AG04450 (cell line): ENCODE measurements at places on chromosomes 12 and 14.
A peak's percentile ranks its signal among the peaks of the same experiment; 100 is the strongest.

GRCh38 chr12:63849106-63849620 is 4.7 kb downstream of the SRGAP1 start:
- no peak for DNase-seq

DNA sequence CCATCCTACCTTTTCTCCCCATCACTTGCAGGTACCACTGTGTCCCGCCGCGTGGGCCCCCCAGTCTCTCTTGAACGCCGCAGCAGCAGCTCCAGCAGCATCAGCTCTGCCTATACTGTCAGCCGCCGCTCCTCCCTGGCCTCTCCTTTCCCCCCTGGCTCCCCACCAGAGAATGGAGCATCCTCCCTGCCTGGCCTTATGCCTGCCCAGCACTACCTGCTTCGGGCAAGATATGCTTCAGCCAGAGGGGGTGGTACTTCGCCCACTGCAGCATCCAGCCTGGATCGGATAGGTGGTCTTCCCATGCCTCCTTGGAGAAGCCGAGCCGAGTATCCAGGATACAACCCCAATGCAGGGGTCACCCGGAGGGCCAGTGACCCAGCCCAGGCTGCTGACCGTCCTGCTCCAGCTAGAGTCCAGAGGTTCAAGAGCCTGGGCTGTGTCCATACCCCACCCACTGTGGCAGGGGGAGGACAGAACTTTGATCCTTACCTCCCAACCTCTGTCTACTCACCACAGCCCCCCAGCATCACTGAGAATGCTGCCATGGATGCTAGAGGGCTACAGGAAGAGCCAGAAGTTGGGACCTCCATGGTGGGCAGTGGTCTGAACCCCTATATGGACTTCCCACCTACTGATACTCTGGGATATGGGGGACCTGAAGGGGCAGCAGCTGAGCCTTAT is 9.2 kb downstream of the ARHGAP9 start:
- DNase-seq: no peak

- DNase-seq: no peak
Measured at GRCh38 chr12:118866346-118866745, 115.0 kb upstream of the SRRM4 start.

DNA sequence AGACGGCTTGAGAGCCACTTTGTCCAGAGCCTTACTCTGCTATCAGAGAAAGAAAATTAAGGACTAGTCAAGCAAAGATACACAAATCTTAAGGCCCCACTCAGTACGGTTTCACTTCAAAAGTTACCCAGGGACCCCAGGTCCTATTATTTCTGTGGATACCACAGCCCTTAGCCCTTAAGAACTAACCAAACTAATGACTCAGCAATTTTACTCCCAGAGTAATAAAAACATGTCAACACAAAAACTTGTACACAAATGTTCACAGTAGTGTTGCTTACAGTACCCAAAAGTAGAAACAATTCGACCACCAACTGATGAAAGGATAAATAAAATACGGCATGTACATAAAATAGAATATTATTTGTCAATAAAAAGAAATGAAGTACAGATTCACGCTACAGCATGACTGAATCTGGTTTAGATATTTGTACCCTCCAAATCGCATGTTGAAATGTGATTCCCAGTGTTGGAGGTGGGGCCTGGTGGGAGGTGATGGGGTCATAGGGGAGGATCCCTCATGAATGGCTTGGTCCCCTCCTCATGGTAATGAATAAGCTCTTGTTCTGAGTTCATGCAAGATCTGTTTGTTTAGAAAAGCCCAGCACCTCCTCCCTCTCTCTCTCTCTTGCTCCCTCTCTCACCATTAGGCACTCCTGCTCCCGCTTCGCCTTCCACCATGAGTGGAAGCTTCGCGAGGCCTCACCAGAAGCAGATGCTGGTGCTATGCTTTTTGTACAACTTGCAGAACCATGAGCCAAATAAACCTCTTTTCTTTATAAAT is 30.5 kb downstream of the AREL1 start:
- no peak for DNase-seq

GRCh38 chr12:31778687-31779086 is 49.9 kb upstream of the AMN1 start:
- no peak for DNase-seq

DNA sequence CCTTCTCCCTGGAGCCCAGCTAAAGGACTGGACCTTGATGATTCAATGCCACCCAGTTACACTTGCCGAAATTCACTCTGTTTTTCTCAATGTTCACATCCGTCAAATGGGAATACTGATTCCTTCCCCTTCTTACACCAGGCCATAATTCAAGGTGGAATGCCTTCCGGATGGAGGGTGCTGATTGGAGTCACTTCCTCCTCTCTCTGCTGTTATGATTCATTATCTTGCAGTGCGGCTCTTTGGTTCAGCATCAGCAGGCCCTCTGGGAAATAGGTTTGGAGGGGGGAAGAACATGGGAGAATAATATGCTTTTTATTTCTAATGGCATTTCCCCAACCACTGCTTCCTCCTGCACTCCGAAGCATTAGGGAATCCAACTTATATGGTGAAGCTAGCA is 390.6 kb upstream of the TBX3 start:
- DNase-seq: no peak

DNA sequence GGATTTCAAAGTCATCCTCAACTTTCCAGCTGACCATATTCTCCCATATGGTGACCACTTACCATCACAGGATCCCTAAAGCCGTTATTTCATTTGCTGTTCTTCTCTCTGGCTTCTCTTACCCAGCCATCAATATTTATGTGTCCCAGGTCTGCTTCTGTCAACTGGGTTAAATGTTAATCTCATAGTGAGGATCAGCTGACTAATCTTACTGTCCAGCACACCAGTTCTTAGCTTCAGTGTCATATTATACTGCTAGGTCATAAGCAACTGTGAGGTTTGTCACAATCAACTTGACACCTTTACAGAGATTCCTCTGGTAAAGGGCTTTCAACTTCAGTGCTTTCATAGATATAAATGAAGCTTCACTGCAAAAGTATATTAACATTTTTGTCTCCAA is 294.4 kb downstream of the DIO2 start:
- no peak for DNase-seq

DNA sequence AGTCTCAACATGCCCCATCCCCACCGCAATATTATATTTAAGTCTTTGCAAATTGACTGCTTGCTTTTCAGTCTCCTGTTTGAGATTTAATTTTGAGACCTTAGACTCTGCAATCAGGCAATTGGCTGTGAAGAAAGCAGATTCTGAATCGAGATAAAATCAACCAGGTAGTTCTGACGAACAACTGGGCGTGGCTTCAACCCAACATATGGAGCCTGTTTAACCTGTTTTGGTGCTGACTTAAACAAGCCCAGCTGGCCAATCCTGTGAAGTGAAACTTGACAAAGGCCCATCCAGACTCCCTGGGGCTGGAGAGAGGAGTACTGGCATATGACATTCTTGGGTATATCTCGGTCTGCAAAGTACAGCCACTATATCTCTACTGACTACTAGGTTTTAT is 9.8 kb upstream of the CIPC start:
- DNase-seq: no peak

GRCh38 chr12:65881348-65881961 is 57.2 kb downstream of the HMGA2 start:
- no peak for DNase-seq

DNA sequence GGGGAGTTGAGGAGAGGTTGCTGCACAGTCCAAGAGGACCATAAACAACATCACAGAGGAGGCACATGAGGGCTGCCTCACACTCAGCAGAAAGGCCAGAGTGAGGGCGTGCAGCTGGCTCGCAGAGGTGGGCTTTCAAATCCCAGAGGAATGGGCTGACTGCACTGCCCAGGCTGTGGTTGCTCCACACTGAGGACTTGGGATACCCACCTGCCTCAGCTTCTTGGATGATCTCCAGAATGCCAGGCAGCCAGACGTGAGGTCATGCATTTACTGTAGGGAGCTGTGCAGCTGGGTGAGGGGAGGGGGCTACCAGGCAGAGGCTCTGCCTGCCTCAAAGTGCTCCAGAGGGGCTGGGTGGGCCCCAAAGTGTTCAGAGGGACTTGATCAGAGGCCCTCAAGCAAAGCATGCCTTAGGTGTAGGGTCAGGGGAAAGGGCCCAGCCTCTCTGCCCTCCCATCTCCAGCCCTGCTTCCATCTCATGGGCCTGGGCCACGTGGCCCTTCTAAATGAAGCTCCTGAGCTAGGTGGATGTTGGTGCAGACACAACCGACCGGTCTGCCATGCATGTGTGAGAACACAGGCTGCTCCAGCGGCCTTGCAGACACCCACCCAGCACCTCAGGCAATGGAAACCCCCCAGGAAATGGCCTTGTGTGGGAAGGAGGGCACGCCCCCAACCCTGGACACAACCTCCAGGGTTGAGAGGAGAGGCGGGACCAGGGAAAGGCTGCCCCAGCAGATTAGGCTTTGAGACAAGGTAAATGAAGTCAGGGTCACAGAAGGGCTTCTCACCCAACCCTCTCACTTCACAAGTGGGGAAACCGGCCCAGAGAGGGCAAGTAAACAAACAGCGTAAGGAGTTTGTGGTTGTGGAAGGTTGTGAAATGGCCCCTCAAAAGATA is 90.8 kb downstream of the NTF3 start:
- DNase-seq: no peak

DNA sequence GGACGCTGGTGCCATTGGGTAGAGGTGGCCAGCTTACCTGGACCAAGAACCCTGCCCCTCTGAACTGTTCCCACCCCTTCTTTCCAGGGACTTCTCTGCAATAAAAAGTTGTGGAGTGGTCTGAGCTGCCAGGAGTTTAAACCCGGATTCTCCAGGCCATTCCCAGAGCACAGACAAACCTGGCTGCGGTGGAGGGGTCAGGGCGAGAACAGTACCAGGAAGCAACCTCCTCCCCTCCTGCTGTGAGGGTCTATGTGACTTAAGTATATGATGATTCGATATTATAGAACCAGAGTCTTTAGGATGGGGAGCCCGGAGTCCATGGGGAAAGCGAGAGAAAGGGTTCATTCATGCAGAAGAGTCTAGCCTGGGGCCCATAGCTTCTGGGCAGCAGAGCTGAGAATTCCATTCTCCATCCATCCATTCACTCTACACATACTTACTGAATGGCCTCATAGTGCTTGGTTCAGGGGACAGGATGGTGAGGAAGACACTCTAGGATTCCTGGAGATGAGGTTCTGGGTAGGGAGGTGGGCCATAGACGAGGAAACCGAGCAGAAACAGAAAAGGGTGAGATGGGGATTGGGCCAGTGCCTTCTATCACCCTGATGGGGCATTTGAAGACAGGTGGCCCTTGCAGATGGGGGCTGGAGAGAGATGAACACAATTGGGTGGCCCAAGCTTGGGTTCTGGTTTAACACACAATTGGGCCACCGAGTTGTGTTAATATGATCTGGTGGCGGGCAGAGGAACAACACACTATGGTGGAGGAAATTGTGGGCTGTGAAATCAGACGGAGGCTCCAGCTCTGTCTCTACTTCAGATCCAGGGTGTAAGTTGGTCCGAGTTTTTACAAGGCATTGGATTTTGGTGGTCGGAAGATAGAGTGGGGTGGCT is 5.2 kb downstream of the KRT86 start:
- no peak for DNase-seq

DNA sequence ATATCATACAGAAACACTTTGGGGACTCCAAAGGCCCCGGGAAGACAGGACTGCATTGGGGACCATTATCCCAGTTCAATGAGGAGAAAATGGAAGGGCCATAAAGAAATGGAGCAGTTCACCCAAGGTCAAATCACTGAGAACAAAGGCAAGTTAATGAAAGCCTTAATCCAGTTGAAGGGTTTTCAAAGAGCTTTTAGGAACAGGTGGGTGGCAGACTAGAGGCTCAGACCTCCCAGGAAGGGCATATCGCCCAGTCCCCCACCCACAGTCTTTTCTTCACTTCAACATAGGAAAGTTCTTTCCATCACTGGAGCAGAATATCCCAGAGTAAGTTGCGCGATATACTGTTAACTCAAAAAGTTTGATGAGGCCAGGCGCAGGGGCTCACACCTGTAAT is 136.1 kb upstream of the CCND2 start:
- DNase-seq: no peak

DNA sequence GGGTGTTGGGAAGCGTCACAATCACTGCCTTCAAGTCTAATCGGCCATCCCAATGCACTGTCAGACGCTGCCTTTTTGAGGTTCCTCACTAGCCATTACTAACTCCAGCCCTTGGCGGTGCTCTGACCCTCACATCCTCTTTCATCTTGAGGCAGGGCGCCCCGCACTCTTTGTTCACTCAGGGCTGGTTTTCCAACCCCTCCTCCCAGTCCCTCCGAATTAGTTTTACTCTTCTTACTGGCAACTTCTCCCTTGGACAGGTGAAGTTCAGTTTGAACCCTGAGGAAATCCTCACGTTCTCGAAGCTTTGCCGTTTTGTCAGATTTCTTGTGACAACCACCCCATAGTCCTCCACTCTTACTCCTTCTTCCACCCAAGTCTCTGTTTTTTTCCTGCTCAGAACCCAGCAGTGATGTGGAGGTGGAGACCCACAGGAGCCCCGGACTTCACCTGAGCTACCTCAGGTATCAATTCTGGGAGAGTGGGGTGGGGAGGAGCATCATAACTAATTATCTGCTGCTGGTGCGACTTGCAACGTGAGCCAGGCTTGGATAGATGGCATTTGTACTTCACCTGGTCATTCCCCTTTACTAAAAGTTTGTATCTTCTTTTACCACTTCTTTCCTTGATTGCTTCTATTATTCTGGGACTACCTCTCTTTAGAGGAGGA is 757 bp downstream of the ZC3H10 start:
- no peak for DNase-seq

DNA sequence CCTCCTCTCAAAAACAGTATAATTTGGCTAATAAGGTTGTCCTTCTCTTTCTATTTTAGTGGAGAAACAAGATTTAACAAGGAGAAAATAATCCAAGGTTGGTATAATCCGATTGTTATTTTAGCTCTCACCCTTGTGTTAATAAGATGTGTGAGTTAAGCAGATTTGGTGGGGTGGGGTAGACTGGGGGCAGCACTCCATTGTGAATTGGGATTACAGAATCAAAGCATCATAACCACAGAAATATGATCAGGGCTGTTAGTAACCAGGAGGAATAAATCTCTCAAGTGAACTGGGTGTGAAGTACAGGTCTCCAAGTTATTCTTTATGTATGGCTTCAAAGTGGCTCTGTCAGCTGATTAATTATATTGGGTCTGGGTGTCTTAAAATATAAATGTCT is 10.2 kb downstream of the TIGAR start:
- no peak for DNase-seq

DNA sequence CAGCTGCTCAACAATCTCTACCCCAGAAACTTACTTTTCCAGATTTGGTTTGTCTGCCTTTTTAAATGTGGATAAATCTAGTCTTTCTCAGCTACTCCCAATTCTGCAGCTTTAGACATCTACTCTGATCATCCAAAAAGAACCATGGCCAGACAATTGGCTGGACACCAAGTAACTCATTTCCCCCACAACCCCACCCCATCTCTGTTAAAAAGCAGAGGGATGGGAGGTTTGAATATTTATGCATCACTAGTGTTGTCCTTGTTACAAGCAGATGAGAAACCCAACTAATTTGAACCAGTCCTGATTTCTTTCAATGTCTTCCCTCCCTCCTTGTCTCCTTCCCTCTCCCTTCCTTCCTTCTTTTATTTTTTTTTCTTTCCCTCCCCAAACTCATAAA is 391.9 kb downstream of the GALC start:
- no peak for DNase-seq

DNA sequence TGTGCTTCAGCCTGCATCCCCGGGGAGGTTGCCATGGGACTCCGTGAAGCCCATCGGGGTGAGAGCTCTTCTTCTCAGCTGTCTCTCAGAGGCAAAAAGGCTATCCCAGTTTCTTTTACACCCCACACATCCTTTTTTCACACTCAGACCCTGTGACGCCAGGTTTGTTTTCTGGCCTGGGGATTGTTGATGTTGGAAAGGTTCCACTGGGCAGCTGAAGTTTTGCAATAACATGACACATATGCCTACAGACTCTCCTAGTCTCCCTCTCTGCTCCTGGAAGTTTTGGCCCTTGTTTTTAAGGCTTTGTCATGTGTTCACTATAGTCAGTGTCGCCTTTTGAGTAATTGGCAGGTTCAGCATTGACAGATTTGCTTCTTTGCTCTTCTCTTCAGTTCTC is 118.6 kb downstream of the SMOC1 start:
- DNase-seq: peak; percentile 82
